ENCODE measurements at places on chromosomes 6 and 20.

DNA sequence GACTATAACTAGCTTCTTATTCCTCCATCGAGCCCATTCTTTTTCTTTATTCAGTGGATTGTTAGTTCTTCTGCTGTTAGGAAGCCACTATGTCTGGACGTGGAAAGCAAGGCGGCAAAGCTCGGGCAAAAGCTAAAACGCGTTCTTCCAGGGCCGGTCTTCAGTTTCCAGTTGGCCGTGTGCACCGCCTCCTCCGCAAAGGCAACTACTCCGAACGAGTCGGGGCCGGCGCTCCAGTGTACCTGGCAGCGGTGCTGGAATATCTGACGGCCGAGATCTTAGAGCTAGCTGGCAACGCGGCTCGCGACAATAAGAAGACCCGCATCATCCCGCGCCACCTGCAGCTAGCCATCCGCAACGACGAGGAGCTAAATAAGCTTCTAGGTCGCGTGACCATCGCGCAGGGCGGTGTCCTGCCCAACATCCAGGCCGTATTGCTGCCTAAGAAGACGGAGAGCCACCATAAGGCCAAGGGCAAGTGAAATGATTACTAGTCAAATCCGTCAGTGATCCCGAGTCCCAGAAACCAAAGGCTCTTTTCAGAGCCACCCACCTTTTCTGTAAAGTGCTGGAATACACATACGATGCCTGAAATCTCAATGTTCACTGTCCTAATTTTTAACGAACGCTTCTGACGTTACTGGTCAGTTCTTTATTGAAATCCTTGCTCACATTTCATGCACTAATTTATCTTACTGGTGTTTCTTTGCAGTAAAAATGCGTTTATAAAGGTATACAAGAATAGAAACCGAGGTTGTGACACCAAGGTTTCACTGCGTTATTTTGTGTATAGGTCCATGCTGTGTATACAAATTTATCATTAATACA, 129.9 kb downstream of the HFE start:
- no peaks in the 10 kb centered on the region for H3K27me3 ChIP-seq
- H3K4me3 ChIP-seq: peak overlapping the region; percentile 69
- H3K27ac ChIP-seq: peak overlapping the region; percentile 97
- no peaks in the 10 kb centered on the region for H3K36me3 ChIP-seq
- peak; percentile 88 for DNase-seq

DNA sequence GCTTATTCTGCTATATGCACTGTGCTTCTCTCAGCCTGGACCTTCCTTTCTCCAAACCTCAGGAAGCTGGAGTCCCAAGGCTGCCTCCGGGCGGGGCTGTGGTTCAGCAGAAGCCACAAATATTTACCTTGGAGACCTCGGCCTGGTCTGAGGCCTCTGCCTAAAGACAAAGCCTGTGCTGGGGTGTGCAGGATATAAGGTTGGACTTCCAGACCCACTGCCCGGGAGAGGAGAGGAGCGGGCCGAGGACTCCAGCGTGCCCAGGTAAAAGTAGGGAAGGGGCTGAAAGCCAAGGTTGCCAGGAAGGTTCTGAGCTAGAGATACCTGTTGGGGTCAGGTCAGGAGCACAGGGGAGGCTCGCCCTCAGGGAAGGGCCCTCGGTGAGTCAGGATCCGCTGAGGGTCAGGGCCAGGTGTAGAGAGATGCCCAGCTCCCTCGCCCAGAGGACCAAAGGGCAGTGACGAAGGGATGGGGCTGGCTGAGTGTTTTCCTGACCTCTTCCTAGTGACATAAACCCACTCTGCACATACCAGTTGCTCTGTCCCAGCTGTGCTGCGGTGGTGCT, at the start of gene BPIFB1:
Gene BPIFB1 (plus strand): TSS at position 224 of the 565 bp plus-strand sequence. CDS start 2,860 bp downstream, outside the sequence.
- H3K4me3 ChIP-seq: no peak within 1 kb of the TSS
- no peak for DNase-seq
- H3K36me3 ChIP-seq: no peaks in the 10 kb centered on the region
- H3K27ac ChIP-seq: no peak within 1 kb of the TSS
- H3K27me3 ChIP-seq: no peaks in the 10 kb centered on the region
- H3K4me1 ChIP-seq: no peaks in the 10 kb centered on the region

GRCh38 chr20:31706607-31707257, 15.9 kb downstream of the BCL2L1 start:
- no peak overlapping the region for H3K4me3 ChIP-seq
- H3K4me1 ChIP-seq: peaks cover under 1% of the 10 kb centered on the region

DNA sequence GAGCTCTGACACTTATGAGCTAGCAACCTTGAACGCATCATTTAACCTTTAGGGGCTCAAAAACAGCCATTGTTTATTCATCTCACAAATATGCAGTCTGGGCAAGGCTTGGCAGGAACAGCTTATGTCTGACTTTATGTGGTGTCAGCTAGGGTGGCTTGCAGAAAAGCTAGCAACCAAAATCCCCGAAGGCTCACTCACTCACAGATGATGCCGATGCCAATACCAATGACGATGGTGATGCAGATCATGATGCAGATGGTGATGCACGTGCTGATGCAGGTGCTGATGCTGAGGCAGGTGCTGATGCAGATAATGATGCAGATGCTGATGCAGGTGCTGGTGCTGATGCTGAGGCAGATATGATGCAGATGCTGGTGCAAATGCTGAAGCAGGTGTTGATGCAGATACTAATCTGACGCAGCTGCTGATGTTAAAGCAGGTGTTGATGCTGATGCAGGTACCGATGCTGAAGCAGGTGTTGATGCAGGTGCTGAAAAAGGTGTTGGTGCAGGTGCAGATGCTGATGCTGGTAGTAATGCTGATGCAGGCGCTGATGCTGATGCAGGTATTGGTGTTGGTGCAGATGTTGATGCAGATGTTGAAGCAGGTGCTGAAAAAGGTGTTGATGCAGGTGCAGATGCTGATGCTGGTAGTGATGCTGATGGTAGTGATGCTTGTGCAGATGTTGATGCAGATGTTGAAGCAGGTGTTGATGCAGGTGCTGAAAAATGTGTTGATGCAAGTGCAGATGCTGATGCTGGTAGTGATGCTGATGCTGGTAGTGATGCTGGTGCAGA, 195.6 kb downstream of the NFATC2 start:
- no peaks in the 10 kb centered on the region for H3K27me3 ChIP-seq
- H3K27ac ChIP-seq: no peak overlapping the region
- H3K4me1 ChIP-seq: no peaks in the 10 kb centered on the region
- H3K36me3 ChIP-seq: no peaks in the 10 kb centered on the region

DNA sequence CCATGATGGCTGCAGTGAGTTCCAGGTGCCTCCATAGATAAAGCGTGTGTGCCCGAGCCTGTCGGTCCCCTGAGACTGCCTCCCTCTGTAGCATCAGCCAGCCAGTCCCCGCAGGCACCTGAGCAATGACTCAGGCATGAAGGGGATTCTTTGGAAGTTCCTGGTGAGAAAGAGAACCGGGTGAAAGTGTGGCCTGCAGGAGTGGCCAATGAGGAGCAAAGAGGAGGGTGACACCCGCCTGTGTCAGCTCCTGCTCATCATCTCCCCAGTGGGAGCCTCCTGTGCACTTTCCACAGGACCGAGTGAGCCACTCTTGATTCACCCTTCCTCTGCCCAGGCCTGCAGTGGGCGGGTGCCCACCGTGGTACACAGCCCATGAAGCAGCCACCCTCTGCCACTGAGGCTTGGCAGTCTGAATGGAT, 71.2 kb upstream of the PTPN1 start:
- H3K4me1 ChIP-seq: no peaks in the 10 kb centered on the region
- no peaks in the 10 kb centered on the region for H3K27me3 ChIP-seq
- no peak for DNase-seq
- no peaks in the 10 kb centered on the region for H3K36me3 ChIP-seq
- no peak overlapping the region for H3K27ac ChIP-seq

Data from cardiac muscle cell (in vitro differentiated cells and primary cell).